ENCODE measurements at places on chromosomes 12 and 14.

DNA sequence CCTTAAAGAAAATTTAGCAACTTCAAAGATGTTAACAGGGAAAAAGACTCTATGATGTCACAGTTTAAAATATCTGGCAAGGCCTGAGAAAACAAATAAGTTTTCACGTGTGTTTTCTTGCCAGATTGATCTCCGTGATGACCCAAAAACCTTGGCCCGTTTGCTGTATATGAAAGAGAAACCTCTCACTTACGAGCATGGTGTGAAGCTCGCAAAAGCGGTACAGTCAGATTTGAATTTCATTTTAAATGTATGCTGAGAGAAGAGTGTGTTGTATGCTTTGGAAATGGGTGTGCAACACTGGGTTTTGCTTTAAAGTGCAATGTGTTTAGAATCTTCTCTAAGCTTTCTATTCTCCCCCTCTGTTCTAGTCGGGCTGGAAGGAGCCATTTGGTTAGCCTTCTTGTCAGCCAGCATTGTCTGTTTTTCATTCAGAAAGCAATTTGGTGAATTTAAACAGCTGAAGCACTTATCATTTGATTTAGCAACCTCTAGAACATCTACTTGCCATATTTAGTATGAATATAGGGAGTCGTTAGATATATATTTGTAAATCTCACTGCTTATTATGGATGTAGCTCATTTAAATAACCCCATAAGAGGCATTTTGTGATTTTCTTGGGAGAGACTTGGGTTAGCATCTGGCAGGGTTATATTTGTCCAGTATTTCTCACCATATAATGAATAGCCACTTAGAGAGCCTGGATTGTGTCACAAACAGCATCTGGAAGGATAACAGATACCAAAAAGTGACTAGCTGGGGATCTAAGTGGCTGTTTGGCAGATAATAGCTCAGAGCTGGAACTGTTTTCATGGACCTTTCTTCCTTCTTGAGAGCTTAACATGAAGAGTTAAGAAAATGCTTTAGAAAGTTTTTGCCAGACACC, 35.5 kb downstream of the GPHB5 start:
- no peak for DNase-seq

- no peak for DNase-seq
Measured at GRCh38 chr12:30529489-30530269, 166.0 kb downstream of the IPO8 start.

GRCh38 chr12:69028941-69029729, 96.2 kb upstream of the CPM start:
- no peak for DNase-seq

- DNase-seq = no peak
Measured at GRCh38 chr14:106268013-106268727, 741.8 kb downstream of the TMEM121 start.

DNA sequence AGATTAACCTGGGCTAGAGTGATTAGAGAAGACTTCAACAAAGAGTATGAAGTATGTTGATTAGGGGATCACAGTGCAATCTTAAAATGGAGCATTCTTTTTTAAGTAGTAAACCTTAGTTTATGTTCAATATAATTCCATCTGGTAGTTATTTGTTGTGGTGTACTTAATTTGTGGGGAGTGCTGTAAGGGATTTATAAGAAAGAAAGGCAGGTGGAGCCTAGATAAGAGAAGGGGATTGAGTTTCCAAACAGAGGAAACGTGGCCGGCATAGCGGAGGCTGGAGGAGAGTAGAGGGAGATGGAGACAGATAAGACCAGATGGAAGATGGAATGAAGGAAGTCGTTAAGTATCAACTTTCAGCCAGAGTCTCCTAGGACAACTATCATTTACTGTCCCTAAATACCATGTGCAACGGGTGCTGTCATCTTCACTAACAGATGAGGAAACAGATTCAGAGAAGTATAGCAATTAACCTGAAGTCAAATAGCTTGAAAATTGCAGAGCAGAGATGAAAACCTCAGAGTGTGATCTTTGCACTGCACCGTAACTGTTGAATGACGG, 38.1 kb downstream of the GOLGA5 start:
- DNase-seq = no peak

GRCh38 chr14:40494483-40494882, 1062.2 kb upstream of the FBXO33 start:
- no peak for DNase-seq

- DNase-seq = no peak
Measured at GRCh38 chr12:40828593-40828990, 136.4 kb downstream of the CNTN1 start.

GRCh38 chr12:83996671-83997070, 915.9 kb downstream of the SLC6A15 start:
- DNase-seq = no peak

DNA sequence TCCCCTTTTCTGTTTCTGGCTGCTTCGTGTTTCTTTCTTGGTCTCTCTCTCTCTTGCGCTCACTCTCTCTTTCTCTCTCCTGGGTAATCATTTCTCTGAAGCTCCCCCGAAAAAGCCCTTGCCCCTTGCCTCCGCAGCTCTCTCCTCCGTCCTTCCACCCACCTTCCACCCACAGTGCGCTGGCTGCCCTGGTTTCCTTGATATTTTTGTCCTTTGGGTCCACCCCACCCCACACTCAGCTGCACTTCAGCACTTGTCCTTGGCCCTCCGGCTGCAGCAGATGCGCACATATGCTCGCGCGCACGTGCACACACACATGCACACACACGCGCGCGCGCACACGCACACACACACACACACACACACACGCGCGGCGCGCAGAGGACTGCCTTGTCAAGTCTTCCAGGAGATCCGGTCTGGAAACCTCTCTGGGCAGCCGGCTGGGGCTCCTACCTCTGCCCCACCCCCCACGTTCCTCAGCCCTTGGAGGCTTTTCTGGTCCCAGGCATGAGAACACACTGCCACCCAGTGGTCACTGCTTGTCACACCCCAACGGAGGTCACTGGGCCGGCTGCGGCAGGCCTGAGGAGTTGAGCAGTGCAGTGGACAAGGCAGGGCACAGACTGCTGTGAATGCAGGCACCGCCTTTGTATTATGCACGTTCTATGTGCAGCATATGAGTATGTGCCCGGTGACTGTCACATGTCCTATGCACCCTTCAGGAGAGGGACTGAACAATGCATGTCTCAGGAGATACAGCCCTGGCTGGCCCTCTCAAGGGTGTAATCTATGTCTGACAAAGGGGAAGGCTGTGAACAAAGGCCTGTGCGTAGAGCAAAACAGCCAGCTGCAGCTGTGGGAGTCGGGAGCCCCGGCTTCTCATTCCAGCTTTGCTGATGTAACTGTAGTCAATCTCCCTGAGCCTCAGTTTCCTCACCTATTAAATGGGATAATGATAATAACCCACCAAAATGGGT, 6.5 kb downstream of the LAG3 start:
- DNase-seq = peak; percentile 91

- no peak for DNase-seq
Measured at GRCh38 chr12:58030566-58031279, 89.4 kb downstream of the ATP23 start.

- DNase-seq = no peak
Measured at GRCh38 chr14:52885230-52885629, 65.6 kb downstream of the FERMT2 start.

- no peak for DNase-seq
Measured at GRCh38 chr12:30514666-30515065, 181.0 kb downstream of the IPO8 start.

- DNase-seq = no peak
Measured at GRCh38 chr12:109792992-109793391, 40.2 kb downstream of the TRPV4 start.

GRCh38 chr12:44227616-44228015, 391.7 kb downstream of the TMEM117 start:
- no peak for DNase-seq

DNA sequence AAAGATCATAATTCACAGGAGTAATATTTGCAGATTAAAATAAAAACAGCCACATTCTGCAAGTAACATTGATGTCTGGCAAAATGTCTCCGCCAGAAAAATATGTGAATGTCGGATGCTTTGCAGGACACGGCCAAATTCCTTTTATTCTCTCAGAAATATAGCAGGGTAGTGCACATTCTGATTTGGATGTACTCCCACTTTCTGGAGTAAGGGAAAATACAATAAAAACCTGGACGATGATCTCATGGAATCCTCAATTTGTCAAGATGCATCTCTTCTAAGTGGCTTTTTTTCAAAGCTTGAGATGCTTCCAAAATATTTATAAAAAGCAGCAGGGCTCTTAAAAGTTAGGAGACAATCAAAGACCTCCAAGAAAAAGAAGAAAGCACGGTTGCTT, 133.3 kb downstream of the TBX5 start:
- no peak for DNase-seq

GRCh38 chr14:79809849-79810612, 401.3 kb downstream of the DIO2 start:
- no peak for DNase-seq

GRCh38 chr14:94632305-94632590, 20.1 kb downstream of the SERPINA3 start:
- DNase-seq = no peak
